ENCODE measurements at places on chromosomes 12 and 14.

DNA sequence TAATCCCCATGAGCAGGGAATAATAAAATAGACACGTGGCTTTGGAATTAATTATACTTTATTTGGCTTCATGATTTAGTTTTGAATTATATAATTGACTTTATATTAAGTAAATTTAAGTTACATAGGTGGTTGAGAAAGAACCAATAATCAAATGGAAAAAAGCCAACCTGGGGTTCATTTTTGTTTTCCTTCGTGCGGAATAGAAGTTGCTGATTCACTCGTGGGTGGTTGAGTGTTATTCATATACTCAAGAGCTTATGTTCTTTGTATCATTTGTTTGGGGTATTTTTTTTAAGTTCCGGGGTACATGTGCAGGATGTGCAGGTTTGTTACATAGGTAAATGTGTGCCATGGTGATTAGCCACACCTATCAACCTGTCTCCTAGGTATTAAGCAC, 58.0 kb downstream of the ZNF664 start:
- no peak for DNase-seq

GRCh38 chr12:30692470-30692869, 3.2 kb downstream of the IPO8 start:
- no peak for DNase-seq

- DNase-seq, result no peak
Measured at GRCh38 chr12:115037830-115038229, 353.9 kb upstream of the TBX3 start.

GRCh38 chr12:49627752-49628360, 4.5 kb downstream of the PRPF40B start:
- DNase-seq, result no peak

- DNase-seq, result no peak
Measured at GRCh38 chr12:127480775-127481314, 786.1 kb upstream of the TMEM132C start.

Data from activated CD8-positive, alpha-beta memory T cell treated with anti-CD3 and anti-CD28 coated beads, Interleukin-2, amount 50 U/mL, for 48 hours (primary cell).